Fibroblast of skin of left quadriceps (primary cell): ENCODE measurements at places on chromosomes 5 and 9.

DNA sequence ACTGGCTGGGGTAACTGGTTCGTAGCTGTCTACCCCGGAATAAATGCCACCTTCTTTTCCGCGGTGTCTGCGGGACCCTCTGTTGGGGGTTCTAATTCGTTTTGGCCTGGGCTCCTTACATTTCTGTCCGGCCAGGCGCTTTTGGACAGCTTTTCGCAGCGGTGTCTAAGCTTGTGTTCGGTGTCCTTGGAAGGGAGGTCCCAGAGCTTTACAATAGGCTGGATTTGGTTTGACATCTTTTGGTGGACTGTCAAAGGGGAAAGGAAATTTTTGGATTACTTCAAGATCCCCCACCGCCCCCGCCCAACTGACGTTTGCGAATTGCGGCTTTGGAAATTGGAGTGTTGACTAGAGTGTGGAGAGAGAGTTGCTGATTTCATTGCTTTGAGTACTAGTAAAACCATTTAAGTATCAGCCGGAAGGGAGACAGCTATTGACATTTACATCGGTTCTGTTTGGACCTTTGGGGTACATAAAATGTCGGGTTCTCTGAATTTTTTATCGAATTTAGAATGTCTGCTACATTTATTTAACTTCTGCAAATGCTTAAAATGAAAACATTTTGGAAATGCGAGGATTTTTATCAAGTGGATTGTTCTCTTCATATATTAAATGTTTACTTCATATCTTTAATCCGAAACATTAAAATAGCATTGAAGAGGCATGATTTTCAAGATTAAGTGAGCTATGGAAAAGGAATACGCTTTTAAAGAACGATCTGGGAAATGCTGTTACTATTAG is 4.7 kb upstream of the PURA start:
- DNase-seq, result no peak

GRCh38 chr5:31090467-31090866 is 103.0 kb upstream of the CDH6 start:
- DNase-seq, result no peak

DNA sequence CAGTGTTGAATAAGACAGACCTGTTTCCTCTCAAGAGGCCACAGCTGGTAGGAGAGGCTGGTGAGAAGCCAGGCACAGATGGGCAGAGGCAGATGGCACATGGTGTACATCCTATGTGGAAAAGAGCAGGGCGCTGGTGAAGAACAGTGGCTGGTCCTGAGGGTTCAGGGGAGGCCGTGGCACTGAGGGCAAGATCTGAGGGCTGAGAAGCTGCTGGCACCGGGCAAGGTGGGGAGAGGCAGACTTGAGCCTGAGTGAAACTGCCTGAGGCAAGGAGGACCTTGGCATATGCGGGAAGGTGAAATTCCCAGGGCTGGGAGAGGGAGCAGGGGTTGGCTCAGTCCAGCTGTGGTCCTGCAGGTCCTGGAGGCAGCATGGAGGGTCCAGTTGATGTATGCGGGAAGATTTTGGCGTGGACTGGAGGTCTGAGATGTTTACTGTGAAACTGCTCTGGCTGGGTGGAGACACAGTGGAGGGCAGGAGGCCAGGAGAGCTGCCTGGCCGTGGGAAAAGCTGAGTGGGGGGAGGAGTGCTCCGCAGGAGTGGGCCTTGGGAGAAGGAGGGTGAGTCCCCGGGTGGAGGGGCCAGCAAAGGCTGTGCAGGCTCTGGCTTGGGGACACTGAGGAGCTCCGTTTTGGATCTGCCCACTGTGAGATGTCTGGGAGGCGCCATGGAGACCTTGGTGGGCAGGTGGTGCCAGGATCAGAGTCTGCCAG is 2.6 kb downstream of the MAN1B1 start:
- no peak for DNase-seq

DNA sequence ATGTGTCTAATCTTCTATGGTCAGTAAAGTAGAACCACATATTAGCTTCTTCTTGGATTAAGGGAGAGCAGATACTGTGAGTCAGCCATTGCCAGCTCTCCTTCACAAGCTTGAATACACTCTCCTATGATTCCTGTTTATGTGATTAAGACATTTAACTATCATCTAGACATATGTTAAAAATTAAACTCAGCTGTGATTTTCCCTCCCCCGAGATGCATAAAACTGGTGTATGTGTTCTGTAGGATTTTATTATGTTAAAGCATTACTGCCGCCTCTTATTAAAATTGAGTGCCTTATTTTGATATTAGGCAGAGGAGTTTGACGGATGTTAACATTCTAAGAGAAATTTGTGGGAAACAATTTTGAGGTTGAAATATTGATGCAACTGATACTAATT is 114.6 kb downstream of the ACTBL2 start:
- peak; percentile 92 for DNase-seq

DNA sequence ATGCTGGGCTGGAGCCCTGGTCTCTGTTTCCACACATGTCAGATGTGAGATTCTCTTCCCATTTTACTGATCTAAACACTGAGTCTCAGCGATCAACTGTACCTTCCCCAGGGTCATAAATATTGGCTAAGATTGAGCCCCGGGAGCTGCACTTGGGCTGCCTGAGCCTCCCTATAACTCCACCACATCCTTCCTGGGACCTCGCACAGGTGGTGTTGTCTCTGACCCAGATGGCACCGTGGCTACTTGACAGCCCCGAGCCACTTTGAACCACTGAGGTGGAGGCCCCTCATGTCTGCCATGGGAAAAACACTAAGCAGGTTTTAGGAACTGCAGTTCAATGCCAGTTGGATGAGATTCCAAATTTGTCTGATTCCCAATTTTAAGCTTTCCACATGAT is 586.5 kb downstream of the IRX1 start:
- DNase-seq, result no peak

- no peak for DNase-seq
Observed at GRCh38 chr5:91121347-91121993, 261.6 kb downstream of the ARRDC3 start.

- DNase-seq, result peak; percentile 30
Observed at GRCh38 chr9:120619751-120620655, 40.0 kb upstream of the CDK5RAP2 start.

- no peak for DNase-seq
Observed at GRCh38 chr5:17373814-17374556, 124.0 kb upstream of the TAF11L2 start.

DNA sequence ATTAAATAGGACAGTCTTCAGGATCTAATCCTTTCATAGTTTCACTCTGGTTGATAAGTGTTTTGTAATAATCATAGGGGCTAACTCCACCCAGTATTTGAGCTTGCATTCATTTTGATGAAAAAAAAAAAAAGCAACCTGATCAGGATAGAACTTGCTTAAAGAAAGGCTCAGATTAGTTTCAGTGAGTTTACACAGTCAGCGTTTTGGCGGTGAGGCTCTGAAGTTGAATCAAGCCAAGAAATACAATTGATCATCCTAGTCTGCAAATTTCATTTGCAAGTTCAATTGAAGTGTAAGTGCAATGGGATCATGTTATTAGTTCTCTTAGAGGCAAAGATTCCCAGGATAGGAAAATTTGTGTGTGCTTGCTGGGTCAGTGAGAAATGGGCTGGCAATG is 159.7 kb upstream of the ELL2 start:
- no peak for DNase-seq

DNA sequence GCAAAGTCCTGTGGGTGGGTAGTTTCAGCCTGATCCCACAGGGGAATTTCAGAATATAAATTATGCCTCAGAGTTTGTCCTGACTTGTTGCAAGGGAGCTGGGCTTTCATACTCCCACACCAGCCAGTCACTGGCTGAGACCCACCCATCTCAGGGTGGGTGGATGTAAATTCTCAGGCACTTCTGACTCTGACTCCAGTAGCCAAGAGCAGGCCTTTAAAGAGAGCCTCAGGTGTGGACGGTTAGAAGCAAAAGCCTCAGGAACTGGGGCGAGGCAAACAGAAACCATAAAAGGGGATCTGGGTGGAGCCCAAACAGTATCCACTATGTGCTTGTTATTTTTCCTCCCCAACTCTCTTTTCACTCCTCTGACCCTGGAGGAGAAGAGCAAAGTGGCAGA is 28.6 kb upstream of the FBXW11 start:
- no peak for DNase-seq

- peak; percentile 22 for DNase-seq
Observed at GRCh38 chr5:94618029-94618492, 343 bp downstream of the KIAA0825 start.

DNA sequence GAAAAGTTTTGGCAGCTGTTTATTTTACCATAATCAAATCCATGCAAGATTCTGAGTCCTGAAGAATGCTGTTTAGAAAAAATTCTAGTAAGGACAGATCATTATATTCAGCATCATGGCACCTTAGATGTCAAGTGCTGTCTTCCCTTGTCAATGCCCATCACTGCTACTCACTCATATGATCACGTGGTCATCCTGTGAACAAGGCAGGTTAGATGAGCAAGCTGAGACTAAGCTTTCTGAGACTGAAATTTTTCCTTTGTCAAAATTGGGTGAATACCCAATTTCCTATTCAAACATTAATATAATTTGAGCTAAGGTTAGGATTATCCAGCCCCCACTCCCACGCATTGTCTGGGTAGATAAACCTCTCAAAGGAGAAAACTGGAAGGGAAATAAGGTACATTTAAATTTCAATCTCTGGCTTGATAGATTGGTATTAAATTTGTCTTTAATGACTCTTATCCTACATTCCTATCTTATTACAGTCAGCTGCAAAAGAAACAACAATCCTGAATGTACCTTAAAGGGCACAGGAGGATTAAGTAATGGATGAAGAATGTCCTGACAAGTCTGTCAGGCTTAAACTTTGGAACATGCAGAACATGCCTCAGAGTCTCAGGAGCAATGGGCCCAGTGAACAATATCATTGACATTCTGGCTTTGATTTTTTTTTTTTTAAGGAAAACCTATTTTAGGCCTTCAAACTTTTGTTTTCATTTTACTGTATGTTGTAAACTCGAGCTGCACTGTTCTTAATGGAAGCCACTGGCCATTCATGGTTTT is 148.7 kb upstream of the RANBP3L start:
- no peak for DNase-seq

DNA sequence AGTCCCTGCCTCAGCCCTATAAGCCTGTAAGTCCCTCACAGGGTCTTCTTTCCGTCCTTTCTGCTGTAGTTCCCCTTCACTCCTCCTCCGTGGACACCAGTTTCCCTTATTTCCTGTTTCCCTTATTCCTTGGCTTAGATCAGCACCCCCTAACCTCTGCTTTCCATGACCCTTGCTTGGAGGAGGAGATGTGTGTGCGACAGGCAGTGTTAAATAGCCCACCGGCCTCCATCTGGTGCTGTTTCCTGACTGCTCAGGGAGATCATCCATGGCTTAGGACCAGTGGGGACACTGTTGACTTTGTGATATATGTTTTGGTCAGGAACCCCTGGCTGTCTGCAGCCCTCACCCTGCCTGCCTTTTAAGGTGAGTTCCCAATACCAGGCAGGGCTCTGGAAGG is 34.1 kb upstream of the PSD2 start:
- no peak for DNase-seq

DNA sequence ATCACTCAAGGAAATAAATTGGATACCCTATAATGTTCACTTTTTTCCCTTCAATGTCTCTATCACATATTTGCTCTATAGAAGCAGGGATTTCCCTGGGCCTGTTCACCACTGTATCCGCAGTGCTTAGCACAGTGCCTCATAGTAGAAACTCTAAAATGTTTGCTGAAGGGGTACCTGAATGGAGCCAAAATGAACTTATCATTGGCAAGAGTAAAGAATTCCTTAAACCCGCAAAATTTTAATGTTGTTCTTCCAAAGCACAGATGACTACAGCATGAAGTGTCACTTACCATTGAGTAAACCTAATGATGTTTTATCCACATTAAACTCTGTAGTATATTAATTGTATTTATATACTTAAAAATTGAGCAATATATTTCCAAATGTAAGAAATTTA is 96.1 kb downstream of the JAKMIP2 start:
- DNase-seq, result no peak

DNA sequence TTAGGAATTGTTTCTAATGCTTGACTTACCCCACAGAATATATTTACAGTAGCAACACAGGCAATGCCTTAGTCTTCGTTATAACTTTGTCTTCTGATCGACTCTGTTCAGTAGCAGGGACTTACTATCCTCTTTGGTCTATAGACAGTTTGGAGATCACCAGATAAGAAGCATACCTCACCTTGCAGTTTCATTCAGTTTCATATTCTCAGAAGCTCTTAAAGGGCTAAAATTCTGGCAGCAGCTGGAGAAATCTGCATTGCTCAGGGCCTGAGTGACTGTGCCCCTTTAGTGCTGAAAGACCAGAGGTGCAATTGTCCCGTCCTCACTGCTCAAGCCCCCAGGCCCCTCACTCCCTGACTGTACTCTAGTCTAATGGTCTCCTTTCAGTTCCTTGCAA is 26.0 kb downstream of the ZBTB43 start:
- no peak for DNase-seq

- DNase-seq, result no peak
Observed at GRCh38 chr5:93623153-93623552, 40.1 kb downstream of the NR2F1 start.

- no peak for DNase-seq
Observed at GRCh38 chr9:77177894-77178794, 810 bp downstream of the VPS13A start.

DNA sequence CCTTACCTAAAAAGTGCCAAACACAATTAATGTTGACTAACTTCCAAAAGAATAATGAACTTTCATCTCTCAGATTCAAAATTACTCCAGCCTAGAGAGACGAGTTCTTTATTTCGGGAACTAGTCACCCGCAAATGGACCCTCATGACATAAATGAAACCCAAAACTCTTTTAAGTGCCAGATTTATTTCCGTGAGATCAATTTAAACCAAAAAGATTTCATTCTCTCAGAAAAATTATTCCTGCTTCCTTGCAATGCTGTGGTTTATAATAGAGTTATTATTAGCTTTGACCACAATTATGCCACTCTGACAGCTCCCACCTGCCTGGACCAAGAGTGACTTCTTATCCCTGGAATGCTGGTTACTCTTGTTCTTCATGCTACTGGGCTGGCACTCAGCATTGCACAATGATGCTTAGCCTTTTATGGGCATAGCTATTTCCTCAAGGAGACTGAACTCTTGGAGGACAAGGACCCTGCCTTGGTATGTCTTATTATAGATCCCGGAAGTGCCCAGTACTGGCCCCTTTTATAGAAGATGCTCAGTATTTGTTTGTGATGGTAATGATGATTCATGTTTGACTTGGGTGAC is 183.5 kb downstream of the SNX18 start:
- peak; percentile 91 for DNase-seq

DNA sequence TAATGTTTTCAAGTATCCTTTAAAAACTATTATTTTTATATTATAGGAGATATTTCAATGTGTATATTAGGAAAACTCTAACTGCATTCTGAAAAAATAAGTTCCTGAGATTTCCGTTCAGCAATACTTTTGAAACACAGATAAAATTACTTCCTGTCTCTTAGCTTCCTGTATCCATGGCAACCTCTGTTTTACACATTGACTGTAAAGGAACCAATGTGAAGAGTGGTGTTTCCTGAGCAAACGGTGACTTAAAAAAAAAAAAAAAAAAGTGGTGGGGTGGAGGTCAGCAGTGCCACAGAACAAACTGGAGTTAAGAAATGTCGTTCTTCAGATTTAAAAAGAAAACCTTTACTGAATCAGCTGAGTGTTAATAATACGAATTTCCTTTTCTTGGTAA is at the start of gene LRRC70:
Gene LRRC70 (plus strand): TSS at position 280 of the 400 bp plus-strand sequence. CDS start 620 bp downstream, outside the sequence.
- DNase-seq, result no peak
